Femur (tissue), 1 donor: ENCODE measurements at places on chromosomes 11 and 22.

DNA sequence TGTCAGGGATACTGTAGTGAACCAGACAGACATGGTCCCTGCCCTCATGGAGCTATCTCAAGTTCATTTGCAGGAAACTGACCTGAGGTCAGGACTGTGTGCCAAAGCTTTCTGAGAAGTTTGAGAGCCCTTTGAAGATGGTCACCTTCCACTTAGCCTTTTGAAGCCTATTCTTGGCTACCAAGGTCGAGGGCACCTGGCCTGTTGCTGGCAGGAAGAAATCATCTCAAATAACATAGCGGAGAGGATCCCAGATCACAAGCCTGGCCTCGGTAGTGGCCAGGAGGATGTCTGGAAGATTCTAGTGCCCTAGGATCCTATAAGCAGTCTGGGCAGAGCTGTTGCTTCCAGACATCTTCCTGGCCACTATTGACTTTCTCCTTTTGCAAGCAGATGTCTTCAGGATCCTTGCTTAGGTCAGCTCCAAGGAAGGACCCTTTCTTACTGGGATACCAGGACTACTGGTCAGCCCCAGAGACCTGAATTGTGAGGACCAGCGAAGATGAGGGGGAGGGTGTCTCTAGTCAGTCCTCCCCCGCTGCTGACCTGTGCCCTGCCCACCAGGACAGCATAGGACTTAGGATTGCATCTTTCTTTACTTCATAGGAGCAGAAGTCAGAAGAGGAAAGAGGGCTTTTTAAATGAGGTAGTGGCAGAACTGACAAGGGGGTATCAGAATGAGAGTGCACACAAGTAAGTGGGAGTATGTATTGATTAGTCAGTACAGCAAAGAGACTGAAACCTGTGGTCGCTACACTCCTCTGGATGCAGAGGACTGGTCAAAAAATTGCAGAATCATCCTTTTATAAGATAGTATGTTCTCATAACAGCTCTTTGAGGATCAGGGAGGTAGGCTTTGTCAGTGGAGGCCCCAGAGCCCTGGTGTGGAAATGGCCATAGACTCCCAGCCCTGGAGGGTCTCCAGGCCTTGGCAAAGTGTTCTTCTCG, 94.8 kb downstream of the TEAD1 start:
- DNase-seq: no peak

DNA sequence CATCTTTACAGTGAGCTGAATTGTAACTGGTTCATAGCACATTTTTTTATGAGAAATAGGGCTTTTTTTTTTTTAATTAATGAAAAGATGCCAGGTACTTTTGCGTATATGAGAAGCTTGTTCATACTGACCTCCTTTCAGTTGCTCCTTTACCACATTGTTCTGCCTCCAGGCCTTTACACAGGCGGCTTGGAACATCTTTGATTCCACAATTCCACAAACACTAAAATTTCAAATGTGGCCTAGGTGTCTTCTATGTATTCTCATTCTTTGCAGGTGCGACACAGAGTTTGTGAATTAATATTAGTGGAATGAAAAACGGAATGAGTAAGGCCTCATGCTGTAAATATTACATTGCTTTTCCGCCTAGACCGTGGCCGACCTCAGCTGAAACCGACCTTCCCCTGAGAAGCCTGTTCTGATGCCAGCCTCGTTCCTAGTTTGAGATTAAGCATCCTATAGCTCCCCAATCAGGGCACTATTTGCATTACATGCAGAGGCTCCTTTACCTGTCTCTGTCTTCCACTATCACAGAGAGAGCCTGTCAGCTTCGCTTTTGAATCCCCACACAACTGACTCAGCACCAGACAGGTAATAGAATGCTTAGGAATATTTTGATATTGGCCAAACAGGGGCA, 125.8 kb downstream of the LDLRAD3 start:
- DNase-seq: peak; percentile 42

- no peak for DNase-seq
Measured at GRCh38 chr22:47091921-47092700, 329.7 kb downstream of the TBC1D22A start.

DNA sequence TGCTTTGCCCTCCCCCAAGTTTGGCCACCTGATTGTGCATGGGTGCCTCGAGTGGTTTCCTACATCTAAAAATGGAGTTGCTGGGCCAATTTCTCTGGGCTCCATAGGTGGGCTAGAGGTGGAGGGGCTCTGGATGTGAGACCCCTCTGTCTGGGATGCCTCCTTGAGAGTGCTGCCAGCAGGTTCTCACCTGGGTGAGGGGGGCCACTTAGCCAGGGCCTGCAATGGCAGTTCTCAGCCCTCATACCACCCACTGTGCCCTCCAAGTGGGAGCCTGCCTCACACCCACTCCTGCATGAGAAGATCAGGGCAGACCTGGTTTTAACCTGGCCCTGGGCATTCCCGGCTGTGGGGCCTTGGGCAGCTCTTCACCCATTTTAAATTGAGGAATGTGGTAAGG, 83.9 kb downstream of the CABIN1 start:
- no peak for DNase-seq

GRCh38 chr11:117996058-117996457, 9.9 kb downstream of the IL10RA start:
- DNase-seq: no peak

DNA sequence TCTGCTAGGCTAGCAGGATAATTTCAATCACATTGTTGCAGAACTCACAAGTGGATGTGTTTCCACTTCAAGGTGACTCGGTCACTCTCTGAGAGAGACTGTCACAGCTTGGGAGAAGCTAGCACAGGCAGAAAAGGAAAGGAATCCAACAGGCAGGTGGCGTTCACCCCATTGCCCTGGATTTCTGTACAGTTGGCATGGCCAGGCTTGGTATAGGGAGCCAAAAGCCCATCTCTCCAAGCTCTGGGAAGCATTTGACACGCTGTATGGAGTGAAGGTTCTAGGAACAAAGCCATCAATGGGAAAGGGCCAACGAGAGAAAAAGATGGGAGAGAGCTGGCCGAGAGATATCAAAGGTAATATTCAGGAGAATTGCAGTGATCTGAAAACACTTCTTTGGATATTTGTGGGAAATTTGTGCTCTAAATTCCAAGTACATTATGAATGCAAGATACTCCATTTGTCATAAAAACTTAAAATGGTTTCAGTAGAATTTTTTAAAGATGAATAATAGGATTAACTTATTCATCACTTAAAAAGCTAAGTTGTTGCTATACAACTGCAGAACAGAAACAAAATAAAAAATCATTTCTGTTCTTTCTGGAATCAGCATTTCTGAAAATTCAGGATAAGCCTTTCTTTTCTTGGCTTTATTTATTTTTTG, 223.5 kb upstream of the NTM start:
- no peak for DNase-seq

GRCh38 chr11:94956963-94957362, 16.4 kb downstream of the CWC15 start:
- no peak for DNase-seq

GRCh38 chr22:37244922-37245722, 1.1 kb upstream of the RAC2 start:
- no peak for DNase-seq

- no peak for DNase-seq
Measured at GRCh38 chr11:118401880-118402590, 629 bp downstream of the ATP5MG start.

- no peak for DNase-seq
Measured at GRCh38 chr22:44557064-44557748, 59.2 kb upstream of the RTL6 start.

DNA sequence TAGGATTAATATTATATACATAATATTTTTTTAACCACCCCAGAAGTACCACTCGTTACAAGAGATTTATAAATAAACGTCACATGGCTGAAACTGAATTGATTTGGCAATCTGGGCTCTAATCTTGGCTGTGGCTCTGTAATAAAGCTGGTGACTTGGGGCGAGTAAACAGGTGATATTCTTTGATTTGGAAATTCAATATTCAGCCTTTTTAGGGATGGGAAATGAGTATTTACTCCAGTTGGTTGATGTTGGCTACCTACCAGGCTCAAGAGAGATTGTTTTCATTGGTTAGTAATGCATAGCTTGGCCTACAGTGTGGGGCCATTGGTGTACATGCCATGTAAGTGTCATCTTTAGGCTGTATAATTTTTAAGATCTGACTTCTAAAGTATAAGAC, 117.7 kb upstream of the SORL1-AS1 start:
- no peak for DNase-seq

GRCh38 chr11:11985016-11985715, 23.3 kb downstream of the DKK3 start:
- no peak for DNase-seq

DNA sequence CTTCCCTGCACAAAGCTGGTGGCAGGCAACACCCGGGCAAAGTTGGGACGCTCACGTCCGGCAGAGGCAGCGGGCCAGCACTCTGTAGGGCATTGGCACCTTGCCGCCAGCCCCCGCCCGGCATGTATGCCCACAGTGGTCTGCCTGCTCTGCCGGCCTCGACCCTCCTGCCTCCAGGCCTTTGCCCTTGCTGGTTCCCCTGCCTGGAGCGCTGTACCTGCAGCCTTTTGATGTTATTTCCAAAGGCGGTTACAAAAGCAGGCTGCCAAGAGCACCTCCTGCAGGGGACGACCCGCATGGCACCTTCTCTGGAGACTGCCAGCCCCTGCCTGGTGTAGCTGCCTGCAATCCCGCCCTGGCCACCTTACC, 56.5 kb upstream of the SHISAL1 start:
- no peak for DNase-seq

GRCh38 chr22:26646158-26646557, 11.2 kb upstream of the MIAT start:
- DNase-seq: no peak

GRCh38 chr11:118892514-118892913, 8.8 kb downstream of the CXCR5 start:
- DNase-seq: no peak

DNA sequence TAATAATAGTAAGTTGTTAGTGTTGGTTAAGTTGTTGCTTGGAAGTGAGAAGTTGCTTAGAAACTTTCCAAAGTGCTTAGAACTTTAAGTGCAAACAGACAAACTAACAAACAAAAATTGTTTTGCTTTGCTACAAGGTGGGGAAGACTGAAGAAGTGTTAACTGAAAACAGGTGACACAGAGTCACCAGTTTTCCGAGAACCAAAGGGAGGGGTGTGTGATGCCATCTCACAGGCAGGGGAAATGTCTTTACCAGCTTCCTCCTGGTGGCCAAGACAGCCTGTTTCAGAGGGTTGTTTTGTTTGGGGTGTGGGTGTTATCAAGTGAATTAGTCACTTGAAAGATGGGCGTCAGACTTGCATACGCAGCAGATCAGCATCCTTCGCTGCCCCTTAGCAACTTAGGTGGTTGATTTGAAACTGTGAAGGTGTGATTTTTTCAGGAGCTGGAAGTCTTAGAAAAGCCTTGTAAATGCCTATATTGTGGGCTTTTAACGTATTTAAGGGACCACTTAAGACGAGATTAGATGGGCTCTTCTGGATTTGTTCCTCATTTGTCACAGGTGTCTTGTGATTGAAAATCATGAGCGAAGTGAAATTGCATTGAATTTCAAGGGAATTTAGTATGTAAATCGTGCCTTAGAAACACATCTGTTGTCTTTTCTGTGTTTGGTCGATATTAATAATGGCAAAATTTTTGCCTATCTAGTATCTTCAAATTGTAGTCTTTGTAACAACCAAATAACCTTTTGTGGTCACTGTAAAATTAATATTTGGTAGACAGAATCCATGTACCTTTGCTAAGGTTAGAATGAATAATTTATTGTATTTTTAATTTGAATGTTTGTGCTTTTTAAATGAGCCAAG, 2.7 kb downstream of the NEAT1 start:
- peak; percentile 65 for DNase-seq

- DNase-seq: no peak
Measured at GRCh38 chr22:40094485-40094884, 83.2 kb upstream of the TNRC6B start.

DNA sequence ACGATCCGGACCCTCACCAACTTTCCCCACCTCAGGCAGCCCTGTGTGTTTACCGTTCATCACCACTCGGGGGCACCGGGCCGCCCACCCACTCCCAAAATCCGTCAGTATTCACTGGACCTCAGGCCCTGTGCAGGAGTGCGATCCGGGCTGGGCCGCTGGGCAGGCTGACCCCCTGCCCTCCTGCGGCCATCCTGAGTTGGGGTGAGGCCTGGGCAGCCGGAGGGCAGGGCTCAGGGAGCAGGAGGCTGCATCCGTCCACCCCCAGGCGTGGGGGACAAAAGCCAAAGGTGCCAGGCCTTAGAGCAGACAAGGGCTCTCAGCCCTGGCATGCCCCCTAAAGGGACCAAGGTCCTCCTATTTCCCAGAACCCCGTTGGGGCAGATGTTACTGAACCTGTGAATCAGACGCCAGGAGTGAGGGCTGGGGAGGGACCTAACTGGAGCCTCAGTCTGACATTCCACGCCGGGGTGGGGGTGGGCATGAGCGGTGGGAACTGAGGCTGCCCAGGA, 16.8 kb upstream of the TMEM191C start:
- DNase-seq: peak; percentile 11

DNA sequence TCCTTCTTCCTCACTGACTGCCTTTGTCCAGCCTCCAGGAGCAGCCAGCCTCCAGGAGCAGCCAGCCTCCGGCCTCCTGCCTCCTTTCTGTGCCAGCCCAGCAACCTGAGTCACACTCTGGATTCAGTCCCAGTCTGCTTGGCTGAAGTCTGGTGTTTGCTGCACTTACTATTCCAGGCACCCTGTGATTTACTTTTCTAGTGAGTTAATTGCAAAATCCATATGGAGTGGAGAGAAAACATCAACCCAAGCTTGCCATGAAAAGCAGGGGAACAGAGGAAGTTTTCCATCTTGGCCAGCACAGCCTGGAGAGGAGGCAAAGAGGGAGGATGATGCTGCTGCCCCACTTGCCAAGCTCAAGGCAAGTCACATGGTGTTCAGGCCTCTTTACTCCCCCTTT, 400.5 kb downstream of the TENM4 start:
- no peak for DNase-seq

DNA sequence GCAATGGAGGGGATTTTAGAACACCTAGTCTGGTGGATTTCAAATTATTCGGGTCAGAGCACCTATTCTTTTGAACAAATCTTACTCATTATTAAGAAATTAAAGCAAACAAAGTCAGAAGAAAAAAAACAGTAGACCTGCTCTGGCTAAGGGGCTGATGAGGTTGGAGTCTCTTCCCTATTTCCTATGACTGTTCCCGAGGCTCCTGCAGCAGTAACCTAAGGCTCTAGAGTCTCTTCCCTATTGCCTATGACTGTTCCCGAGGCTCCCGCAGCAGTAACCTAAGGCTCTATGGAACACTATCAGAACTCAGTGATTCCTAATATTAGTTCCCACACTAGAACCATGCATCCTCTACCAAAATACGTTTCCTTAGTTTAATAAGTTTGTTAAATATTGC, 607.9 kb downstream of the NTM start:
- DNase-seq: no peak

DNA sequence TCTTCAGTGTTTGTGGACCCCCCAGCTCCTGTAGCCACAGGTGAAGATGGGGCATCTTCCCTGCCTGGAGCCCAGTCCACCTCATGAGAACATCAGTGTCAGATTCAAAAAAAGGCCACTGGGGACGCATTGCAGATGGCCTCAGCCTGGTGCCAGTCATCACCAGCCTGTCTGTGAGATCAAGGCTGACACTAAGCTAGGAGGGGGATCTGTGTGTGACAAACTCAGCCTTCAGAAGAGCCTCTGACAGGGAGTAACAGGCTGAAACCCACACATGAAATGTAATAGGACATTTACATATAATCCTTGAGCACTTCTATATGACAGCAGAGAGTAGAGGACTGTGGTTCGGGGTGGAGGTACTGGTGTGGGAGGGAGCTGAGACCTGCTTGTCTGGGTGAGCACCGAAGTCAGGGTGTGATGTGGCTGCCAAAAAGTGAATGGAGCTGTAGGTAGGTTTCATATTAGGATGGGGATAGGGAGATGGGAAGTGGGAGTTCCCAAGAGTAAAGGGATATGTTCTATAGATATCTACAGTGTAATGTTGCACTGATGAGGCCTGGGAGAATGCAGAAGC, 20.5 kb upstream of the CCDC134 start:
- no peak for DNase-seq

- no peak for DNase-seq
Measured at GRCh38 chr11:96875712-96876111, 485.9 kb downstream of the JRKL start.
